ENCODE measurements at places on chromosomes 3 and 15.
A peak's percentile ranks its signal among the peaks of the same experiment; 100 is the strongest.

DNA sequence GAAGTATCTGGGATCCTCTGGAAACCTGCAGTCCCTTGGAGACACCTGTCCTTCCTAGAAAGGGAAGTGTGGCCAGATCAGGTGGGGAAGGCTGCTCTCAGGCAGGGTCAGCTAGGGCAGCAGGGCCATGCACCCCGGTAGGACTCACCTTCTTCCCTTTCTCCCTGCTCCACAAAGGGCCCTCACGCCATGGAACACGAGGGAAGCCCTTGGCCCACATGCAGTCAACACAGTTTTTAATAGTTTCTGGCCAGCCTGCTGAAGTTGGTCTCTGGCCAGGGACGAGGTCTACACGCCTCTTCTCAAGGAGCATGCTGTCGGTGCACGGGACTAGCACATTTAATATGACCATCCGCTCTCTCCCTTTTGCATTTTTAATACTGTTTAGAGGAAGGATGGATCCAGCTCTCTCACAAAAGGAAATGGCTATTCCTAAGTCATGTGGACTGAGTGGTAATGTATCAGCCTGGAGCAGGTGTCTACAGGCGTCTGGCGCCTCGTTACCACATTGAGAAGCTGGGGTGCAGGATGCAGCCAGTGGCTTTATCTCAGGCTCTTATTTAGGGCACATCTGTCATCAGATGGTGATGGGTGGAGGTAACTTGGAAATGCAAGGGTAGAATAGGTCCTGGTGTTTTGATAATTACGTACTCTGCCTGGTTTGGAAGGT is 153.9 kb downstream of the KLF13 start:
- DNase-seq, result no peak

DNA sequence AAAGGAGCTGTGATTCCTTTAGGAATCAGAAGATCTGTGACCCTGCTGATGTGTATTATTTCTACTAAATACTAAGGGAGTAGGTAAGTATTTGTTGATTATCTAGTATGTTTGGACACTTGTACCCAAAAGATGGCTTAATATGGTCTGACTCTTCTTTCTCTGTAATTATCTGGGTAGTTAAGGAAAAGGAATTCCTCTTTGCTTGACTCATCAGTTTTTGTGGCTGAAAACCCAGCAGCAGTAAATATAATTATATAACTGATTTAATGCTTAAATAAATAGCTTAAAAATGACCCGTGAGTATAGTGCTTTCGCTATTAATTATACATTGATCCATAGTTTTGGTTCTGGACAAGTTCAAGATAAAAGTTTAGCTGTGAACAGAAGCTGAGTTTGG is 155.8 kb downstream of the LRTM1 start:
- DNase-seq, result no peak

- DNase-seq, result no peak
These were observed 35.6 kb upstream of the LIPC start for GRCh38 chr15:58396181-58396580.

- no peak for DNase-seq
These were observed 207.8 kb downstream of the NTRK3 start for GRCh38 chr15:88048755-88049154.

GRCh38 chr3:131694376-131694775 is 191.6 kb upstream of the MRPL3 start:
- DNase-seq, result no peak

- DNase-seq, result no peak
These were observed 667.1 kb downstream of the NAALADL2 start for GRCh38 chr3:175526191-175526590.

DNA sequence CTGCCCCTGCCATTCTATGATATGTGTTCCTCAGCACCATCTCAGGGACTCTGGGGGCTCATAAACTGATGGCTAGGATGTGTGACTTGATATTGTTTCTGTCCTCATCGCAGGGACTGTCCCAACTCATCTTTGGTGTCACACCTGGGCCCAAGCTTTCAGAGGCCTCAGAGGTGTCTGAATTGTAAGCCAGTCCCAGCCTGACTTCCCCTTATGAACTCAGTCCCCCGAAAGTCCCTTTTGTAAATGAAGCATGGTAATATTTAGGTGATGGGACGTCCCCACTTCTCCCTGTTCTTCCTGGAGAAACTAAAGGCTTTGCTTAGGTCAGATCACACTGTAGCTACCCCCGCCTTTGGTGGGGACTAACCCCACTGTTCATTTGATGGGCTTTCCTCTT is 142.4 kb upstream of the TLE3 start:
- DNase-seq, result no peak

GRCh38 chr3:149610351-149611105 is 47.3 kb downstream of the WWTR1 start:
- DNase-seq, result no peak

GRCh38 chr15:69591905-69592508 is 139.4 kb downstream of the RPLP1 start:
- DNase-seq, result no peak

- no peak for DNase-seq
These were observed 33.2 kb downstream of the PML start for GRCh38 chr15:74027688-74028087.

DNA sequence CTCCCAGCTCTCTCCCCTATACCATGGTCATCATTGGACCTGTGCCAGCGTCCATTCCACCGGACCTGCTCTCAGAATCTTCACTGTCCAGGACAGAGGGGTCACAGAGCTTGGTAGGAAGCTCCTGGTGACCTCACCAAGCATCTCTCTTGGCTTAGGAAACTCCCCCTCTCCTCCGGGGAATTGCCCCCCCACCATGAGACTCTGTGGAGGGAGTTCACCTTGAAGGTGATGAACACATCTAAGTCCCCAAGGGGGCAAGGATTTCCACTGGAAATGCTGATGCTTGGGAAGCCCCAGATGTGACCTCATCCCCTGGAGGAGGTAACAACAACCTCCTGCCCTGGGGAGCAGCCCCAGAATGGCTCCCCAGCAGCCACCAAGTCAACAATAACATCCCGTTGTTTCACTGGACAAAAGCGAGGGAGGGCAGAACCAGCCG is 3.2 kb downstream of the SEMA7A start:
- DNase-seq, result no peak

GRCh38 chr3:133937061-133937686 is 41.5 kb upstream of the RAB6B start:
- DNase-seq, result peak; percentile 22

GRCh38 chr3:185504636-185505035 is 5.8 kb upstream of the TMEM41A start:
- no peak for DNase-seq

DNA sequence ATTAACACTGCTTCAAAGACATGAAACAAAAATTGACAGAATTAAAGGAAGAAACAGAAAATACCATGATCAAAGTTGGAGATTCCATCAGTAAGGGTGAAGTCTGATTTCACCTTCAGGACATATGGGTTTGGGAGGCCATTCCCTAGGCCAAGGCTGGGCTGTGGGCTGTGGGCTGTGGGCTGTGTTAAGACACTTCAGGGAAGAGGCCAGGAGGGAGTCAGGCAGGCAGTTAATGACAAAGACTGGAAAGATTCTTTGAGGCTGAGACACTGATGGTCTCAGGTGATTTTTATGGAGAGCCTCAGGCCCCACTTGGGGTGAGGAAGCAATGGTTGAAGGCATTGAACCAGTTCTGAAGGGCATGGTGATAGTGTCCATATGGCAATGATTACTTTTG is 57.5 kb downstream of the MAGEF1 start:
- no peak for DNase-seq

GRCh38 chr3:143383421-143383820 is 263.9 kb downstream of the CHST2 start:
- no peak for DNase-seq

- no peak for DNase-seq
These were observed 213.9 kb upstream of the PFN2 start for GRCh38 chr3:150184426-150185071.

DNA sequence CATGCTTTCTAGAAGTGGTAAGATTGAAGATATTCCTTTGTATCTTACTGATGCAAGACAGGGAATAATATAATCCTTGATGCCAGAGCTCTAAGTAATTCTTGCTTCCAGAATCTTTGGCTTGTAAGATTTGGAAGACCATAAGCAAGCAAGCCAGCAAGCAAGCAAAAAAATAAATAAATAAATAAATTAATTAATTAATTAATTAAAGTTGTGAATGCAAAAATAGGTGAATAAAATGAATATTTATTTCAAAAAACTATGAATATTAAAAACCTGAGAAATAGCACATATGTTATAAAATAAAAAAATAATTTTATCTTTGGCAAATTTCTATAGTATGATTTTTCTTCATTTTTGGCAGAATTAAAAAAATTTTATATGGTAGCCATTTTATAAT is 750.2 kb upstream of the ARRDC4 start:
- no peak for DNase-seq

DNA sequence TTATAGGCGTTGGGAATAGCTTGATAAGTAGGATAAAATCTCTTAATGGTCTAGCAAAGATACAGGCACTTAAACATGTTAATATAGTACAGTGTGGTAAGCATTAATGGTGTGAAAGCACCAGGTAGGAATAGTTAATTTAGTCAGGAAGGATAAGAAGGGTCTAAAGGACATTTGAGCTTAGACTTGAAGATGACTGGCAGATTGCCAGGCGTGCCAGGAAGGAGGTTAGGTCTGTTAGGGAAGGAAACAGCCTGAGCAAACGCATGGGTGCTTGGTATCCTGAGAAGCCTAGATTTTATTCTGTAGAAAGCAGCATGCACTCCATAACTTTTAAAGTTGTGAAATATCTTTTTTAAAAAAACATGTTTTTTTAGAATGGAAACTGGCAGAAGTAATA is 17.7 kb downstream of the SEC62 start:
- no peak for DNase-seq

DNA sequence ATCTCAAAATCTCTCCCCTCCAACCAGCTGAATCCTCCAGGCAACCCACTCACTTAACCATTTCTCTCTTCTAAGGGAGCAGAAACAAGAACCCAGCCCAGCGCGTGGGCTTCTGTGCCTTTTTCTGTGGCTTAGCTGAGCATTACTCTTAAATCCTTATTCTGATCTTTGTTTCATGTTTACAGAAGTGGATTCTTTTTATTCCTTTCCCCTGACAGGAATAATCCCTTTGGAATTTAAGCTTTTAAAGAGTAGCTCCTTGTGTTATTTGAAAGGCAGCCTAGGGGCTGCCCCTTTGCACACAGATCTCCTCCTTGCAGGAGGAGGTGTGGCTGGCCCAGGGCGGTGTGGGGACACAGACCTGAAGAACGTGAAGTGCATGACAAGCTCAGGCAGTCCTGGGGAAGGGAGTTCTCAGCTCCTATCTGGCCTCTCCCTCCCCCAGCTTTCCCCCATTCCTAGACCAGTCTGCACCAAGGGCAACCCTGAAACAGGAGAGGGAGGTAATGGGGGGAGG is 77.1 kb upstream of the UBE2E1 start:
- DNase-seq, result no peak

DNA sequence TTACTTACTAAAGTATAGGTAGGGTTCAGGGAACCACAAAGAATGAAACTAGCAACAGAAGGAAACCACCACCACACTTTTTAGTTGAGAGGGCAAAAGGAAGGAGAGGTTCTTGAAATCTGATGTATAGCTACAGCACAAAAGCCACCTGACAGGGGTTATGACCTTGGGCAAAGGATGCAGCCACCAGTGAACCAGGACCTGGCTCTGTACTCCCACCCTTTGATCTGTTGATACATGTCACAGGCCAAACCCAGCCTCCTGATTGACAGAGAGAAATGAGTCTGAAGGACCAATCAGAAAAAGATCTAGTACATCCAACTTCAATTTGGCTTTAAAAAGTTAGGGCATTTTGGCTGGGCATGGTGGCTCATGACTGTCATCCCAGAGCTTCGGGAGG is 20.0 kb upstream of the BLM start:
- DNase-seq, result no peak

- DNase-seq, result no peak
These were observed 217.9 kb downstream of the THSD4 start for GRCh38 chr15:71333136-71333700.

GRCh38 chr3:104556372-104557078 is 810.2 kb upstream of the ALCAM start:
- DNase-seq, result no peak

DNA sequence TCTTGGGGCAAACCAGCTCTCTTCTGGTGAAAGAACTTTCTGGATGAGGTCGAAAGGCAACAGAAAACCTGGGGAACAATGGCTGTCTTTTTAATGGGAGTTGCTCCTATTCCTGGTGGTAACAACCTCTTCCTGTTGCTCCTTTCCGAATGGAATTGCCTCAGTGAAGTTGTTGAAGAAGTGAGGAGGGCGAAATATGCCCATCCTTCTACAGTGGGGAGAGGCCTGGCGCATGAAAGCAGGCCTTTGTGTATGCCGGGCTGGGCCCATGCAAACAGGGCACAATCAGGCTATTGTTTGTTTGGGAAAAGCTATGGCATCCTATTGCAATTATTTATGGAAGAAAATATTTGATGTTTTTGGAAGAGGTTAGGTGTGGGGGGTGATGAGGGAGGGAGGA is 166.9 kb downstream of the IGF1R start:
- DNase-seq, result no peak

DNA sequence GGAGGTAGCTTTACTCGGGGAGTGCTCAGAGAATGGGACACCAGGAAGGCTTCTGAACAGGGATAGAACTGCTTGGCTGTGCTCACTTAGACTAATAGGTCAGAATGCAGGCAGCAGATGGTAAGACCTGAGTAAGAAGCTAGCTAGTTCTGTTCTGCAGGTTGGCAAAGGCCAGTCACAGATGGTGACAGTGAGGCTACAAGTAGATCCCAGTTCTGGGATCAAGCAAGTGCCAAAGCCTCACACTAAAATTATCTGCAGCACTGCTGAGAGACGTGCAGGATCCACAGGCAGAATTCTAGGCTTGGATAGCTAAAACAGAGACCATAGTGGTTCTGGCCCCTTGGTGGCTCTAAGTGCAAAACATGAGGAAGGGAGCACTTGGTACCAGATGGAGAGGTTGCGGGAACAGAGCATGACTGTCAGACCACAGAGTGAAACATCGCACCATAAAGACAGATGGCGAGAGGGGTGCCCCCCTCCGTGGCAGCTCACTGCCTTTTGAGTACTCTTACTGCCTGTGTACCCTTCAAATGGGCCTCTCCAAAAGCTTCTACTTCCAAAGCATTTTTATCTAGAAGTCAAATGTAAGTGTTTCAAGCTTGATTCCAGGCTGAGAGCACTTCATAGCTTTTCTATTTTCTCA is 3.6 kb upstream of the GLCE start:
- DNase-seq, result no peak

- no peak for DNase-seq
These were observed 113.9 kb downstream of the TMEM108 start for GRCh38 chr3:133152056-133152455.
